ENCODE measurements at places on chromosomes 7 and 10.

GRCh38 chr10:70674560-70675495 lies 2.5 kb downstream of the ADAMTS14 start:
- DNase-seq = no peak

DNA sequence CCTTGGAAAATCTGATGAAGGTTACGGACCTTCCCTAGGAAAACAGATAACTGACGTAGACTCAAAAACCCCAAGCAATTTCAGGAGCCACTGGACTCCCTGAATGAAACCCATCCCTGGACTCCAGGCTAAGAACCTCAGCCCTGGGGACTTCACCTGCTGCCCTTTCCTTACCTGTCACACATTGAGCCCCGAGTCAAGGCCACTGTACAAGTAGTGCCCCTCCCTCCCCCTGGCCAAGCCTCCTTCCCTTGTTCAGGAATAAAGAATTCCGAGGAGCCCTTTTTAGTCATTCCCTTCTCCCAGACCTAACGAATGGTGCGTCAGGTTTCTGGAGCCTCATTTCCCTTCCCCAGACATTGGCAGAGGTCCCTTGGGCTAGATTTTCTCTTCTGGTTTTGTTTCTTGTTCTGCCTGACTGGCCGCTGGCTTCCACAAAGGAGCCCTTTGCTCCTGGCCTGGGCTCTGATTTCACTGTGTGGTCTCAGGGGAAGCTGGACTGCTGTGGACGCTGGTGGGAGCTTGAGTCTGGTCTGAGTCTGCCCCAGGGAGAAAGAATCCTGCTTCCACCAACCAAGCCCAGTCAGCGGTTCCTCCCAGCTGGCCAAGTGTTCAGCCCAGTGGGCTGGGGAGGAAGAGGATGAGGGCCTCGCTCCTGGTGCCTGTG lies 31.7 kb downstream of the ZNF775 start:
- DNase-seq = no peak

GRCh38 chr7:18036783-18037182 lies 9.1 kb upstream of the PRPS1L1 start:
- DNase-seq = no peak

DNA sequence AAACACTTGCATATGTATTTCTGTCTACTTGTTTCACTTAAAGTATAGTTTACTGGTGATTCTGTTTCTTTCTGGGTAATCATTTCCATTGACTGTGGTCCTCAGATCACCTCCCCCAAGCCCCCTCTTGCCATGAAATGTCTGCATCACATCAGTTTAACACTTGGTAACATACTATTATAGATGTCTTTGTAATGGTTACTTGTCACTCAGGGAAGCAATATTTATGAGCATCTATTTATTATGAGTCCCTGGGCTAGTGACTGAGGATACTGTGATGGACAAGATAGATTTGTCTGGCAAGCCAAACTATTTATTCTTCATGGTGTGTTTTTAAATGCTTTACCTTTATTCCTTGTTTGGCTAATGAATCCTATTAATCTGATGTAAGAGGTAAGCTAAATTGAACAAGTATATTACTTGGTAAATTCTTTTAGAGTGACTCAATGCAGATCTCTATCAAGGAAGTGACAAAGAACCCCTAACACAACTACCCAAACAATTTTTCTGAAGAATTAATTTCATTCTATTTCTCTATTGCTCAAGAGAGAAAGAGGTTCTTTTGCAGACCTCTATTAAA lies 270.9 kb downstream of the RELN start:
- DNase-seq = no peak

- no peak for DNase-seq
Observed at GRCh38 chr10:128763588-128763987, 637.4 kb upstream of the MKI67 start.

DNA sequence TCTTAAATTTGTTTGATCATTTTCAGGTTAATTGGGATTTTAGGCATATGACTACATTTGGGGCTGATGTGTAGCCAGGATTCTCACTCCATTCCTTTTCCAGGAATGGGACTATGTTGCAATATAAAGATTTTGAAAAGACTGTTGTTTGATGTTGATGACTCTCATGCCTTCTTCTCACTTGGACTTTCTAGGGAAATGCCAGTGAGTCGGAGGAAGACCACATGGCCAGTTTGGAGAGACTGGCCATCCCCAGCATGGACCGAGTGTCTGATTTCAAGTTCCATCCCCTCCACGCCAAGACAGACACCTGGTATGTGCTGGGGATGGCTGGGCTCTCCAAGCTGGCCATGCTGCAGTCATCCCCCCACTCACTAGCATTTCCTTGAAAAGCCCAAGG lies 5.5 kb downstream of the IGFBP3 start:
- no peak for DNase-seq

DNA sequence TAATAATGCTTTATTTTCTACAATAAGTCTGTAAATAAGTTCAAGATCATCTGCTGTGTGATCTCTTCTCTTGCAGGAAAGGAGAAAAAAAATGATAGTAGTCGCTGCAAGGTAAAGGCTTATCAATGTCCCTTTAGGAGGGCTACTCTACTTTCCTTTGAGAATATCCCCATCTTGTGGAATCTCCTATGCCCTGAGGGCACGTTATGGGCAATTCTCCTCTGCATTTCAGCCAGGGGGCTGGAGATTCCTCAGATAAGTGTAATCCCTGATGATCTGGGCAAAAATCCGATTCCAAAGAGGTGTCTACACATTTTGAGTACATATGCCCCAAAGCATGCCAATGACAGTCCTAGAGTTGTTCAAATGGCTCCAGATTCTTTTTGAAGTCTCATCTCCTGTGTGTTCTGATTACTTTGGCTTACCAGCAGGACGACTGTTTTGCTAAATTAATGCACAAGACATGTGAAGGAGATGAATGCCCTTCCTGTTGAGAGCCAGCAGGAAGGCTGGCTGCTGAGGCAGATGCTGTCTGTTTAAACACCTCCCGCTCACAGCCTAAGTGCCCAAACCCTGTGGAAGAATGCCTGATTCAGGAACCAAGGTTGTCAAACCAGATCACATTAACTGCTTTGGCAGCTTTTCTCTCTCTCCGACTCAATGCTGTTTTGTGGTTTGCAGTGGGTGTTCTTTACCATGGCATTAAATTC lies 171.2 kb upstream of the COL1A2 start:
- DNase-seq = peak; percentile 44

DNA sequence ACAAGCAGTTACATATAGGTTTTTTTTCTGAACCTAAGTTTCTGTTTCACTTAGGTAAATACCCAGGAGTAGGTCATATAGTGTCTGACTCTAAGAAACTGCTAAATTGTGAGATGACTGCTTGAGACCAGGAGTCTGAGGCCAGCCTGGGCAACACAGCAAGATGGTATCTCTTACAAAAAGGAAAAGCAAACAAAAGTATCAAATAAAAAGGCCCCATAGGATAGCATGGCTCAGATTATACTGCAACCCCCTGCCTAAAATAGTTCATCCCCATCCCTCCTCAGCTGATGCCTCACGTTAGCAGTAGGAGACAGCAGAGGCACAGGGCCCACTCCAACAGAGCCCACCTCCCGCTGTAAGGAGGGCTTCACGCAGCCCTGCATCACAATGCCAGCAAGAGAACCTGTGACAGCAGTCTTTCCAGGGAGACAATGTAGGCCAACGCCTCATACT lies 90.3 kb downstream of the SRPK2 start:
- DNase-seq = no peak

DNA sequence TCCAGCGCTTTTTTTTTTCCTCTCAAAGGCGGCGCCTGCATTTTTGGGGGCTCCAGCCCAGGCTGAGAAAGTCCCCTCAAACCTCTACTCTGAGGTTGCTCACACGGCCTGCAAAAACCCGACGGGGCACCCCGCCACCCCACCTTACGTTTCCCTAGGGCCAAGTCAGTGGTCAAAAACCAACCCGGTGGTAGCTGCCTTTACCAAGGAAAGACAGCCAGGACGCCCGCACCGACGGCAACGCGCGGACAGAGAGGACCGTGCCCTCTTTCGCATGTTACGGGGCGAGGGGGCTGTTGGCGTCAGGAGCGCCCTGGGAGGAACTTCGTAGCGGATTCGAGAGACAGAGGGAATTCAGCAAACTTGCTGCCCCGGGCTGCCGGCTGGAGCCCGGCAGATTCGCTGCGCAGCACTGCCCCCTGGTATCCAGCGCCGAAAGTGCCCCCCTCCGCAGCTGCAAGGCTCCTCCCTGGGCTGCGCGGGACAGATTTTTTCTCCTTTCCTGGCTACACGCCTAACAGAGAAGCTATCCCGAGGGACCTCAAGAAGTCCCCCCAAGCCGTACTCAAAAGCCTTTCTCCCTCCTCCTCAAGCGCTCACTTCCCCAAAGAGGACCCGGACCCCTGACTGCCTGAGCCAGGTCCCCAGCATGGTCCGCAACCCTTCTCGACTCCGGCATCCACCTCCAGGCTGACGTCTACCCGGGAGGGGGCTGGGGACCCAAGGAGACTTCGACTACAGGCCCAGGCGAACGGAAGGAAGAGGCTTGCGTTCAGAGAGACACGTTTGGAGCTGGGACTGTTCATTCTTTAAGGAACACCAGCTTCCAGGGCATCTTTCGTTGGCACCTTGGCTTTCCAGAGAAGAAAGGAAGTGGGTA lies 27.7 kb upstream of the VAX1 start:
- peak; percentile 16 for DNase-seq

- no peak for DNase-seq
Observed at GRCh38 chr7:21408481-21408820, 19.4 kb upstream of the SP4 start.

GRCh38 chr7:11261470-11261869 lies 287.8 kb downstream of the PHF14 start:
- DNase-seq = no peak

DNA sequence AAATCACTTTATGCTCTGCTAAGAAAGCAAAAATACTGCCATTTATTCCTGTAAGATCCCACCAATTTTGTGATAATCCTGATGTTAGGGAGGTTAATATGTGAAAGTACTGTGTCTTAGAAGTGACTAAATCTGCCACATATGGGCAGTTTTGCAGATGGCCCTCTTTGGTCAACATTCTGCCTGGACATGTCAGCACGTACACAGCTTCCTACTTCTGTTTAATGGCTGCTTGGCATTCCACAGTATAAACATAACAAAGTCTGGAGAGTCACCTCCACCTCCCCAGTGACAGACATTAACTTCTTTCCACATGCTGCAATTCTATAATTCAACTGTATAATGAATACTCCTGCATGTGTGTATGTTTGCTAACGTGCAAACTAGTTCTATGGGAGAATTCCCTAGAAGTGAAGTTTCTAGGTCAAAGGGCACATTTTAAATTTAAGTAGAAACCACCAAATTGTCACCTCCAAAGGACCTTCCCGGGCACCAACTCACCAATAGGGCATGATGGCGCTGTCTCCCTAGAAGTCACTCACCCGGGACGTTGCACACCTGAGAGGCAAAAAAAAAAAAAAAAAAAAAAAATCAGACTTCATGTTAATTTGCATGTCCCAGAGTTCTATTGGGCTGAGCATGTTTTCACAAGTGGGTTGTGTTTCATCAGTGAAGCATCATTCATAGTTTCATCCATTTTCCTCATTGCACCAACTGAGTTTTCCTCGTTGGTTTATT lies 38.9 kb downstream of the MKI67 start:
- DNase-seq = no peak

DNA sequence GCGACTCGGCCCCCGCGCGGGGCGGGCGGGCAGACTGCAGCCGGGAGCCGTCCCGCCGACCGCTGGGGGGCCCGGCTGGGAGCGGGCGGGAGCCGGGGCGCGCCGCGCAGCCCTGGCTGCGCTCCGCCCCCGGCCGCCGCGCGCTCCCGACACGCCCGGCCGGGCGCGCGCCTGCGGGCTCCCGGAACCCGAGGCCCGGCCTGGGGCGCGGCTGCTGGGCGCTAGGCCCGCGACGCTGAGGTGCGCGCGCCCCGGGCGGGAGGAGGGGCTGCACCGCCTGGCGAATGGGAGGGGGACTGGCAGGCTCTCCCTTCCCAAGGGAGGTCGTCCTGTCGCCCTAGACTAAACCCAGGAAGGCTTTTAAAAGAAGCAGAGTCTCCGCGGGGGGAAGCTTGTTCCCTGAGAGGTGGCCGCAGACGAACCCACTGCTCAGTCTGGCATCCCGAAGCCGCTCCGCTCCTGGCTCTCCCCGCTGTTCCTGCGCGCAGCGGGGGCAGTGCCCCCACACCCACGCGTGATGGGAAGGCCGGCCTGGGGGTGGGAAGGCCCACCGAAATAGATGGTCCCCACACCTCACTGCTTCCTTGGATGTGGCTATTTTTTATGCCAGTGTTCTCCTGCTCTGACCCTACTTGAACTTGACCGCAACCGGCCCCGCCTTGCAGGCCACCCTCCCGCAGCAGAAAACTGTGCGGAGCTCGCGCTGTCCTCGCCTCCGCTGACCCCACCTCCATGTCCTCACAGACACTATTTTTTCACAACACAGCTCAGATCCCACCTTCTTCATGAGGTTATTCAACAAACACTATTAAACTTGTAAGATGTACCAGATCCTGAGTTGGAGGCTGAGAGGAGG lies at the start of gene VOPP1:
Gene VOPP1, minus strand, starts transcription at position 125 of the 856 bp plus-strand sequence. CDS start 178 bp downstream, outside the sequence.
- DNase-seq = peak; percentile 15

- DNase-seq = peak; percentile 100
Observed at GRCh38 chr10:77350711-77351119, 286.9 kb downstream of the KCNMA1 start.

- no peak for DNase-seq
Observed at GRCh38 chr10:71697938-71698709, 21.5 kb downstream of the C10orf105 start.

GRCh38 chr10:119190353-119190752 lies 11.7 kb upstream of the PRDX3 start:
- DNase-seq = peak; percentile 96

DNA sequence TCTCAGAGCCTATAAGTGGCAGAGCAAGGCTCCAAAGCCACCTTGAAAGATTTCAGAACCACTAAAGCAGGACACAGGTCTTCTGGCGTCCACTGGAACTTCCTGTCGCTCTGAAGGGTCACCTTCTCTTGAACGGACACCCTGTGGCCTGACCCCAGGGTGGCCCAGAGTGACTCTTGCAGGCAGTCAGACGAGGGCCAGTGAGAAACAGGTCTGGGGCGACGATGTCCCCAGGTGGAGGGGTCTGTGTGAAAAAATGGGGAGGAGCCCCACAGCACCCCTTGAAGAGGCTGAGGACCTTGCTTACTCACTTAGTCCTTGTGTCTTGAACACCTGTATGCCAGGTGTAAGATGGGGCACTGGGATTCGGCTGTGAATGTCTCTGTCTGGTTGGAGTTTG lies 946 bp upstream of the RASGEF1A start:
- no peak for DNase-seq

GRCh38 chr10:93110472-93111146 lies 36.9 kb downstream of the CYP26A1 start:
- DNase-seq = no peak

GRCh38 chr7:159098811-159099655 lies 45.6 kb downstream of the VIPR2 start:
- DNase-seq = no peak

- peak; percentile 56 for DNase-seq
Observed at GRCh38 chr10:119209035-119209735, 1.8 kb downstream of the GRK5 start.

Data from brain microvascular endothelial cell (primary cell).